ENCODE measurements at places on chromosomes 1 and 21. TPM values are rescaled to one million over a fixed set of nuclear protein-coding genes. Genes with fewer than 3 reads are reported as not detected.

ADARB1 gene
- total RNA-seq, result 8.4 TPM

EPHA2 gene
- total RNA-seq, result 125 TPM

REN gene
- not detected for total RNA-seq

NPR1 gene
- 2.6 TPM for total RNA-seq

HNRNPR gene
- 162 TPM for total RNA-seq

FCRL1 gene
- not detected for total RNA-seq

DPT gene
- total RNA-seq, result not detected

C1QA gene
- total RNA-seq, result not detected

TAL1 gene
- not detected for total RNA-seq

MSH4 gene
- 0.02 TPM for total RNA-seq

KRTAP22-1 gene
- not detected for total RNA-seq

HCRTR1 gene
- not detected for total RNA-seq

ATP6V1G3 gene
- total RNA-seq, result not detected

PTAFR gene
- total RNA-seq, result 0.11 TPM

KRTAP21-2 gene
- not detected for total RNA-seq

C8A gene
- total RNA-seq, result not detected

C1orf53 gene
- total RNA-seq, result 5.7 TPM

LCK gene
- total RNA-seq, result 0.06 TPM

LCE3E gene
- 0.12 TPM for total RNA-seq

SAMSN1 gene
- total RNA-seq, result not detected
